ENCODE measurements at places on chromosomes 4 and X. TPM values are rescaled to one million over a fixed set of nuclear protein-coding genes. Genes with fewer than 3 reads are reported as not detected.
A peak's percentile ranks its signal among the peaks of the same experiment; 100 is the strongest.

DNA sequence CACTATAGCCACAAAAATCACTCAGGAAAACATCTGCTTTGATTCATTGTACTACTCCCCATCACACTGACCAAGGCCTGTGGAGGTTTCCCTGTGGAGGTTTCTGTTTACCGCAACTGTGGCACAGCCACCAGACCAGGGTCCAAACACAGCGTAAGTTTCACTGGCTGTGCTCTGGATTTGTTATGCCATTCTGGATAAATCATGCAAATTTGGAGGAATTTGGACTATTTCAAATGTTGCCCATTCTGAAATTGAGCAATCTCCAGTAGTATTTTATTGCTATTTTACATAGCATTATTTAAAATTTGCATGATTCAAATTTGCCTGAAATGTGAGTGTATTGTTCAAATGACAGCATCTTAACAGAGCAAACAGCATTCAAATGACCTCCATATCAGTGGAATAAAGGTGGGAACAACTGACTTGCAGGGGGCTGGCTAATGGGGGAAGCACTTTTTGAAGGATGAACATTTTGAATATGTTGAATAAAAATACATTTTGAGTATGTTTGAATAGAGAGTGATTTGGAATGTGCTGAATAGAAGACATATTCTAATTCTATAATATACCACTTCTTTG is 66.1 kb upstream of the ACSL1 start:
- DNase-seq = no peak

DNA sequence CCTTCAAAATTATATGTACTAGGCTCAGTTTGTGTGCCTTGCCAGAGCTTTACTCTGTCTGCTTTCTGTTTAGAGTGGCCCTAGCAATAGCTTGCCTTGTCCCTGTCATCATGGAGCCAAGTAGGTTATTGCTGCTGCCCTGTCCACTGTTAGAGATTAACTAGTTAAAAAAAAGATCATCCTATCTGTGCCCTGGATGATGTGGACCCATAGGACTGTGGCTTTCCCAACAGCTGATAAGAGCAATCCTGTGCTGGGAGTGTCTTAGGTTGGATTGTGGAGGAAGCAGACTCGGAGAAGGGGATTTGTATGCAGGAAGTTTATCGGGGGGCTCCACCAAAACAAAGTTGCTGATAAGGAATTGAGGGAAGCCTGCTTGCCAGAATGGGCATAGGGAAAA is 23.8 kb downstream of the PPP1R2C start:
- no peak for DNase-seq

- DNase-seq = no peak
Measured at GRCh38 chr4:72555377-72555831, 13.6 kb downstream of the ADAMTS3 start.

DNA sequence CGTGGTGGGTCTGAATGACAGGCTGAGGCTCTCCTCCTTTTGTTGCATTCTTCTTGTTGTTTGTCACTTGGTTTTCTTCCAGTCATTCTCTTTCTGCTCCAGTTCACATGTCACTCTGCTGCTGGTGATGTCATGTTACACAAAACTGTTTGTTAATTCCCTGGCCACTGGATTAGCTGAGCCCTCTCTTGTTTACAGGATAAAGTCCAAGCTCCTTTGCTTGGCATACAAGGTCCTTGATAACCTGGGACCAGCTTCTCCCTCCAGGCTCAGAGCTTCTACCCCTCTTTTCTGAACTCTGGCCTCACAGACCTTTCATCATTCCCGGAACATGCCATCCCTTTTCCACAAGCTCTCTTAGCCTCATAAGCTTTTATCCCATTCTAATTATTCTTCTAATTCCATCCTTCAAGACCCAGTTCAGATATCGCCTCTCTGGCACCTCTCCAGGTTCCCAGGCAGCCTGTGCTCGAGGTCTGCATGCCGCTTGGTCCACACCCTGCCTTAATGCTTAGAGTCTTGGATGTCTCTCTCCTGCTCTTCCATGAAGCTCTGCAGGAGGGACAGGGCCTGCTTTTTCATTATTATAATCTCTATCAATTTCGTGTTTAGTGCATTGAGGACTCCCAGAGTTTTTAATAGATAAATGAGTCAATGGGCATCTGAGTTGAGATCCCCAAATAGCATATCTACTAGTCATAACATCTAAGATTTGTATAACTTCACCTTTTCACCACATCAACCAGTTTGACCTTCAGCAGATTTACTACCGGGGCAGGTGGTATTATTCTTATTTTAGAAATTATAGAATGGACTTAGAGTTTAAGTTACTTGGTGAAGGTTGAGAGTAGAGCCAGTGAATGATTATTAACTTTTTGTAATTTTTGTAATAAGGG is 98.7 kb downstream of the TMEM131L start:
- no peak for DNase-seq

GRCh38 chrX:114712466-114712865 is 128.6 kb downstream of the HTR2C start:
- no peak for DNase-seq

DNA sequence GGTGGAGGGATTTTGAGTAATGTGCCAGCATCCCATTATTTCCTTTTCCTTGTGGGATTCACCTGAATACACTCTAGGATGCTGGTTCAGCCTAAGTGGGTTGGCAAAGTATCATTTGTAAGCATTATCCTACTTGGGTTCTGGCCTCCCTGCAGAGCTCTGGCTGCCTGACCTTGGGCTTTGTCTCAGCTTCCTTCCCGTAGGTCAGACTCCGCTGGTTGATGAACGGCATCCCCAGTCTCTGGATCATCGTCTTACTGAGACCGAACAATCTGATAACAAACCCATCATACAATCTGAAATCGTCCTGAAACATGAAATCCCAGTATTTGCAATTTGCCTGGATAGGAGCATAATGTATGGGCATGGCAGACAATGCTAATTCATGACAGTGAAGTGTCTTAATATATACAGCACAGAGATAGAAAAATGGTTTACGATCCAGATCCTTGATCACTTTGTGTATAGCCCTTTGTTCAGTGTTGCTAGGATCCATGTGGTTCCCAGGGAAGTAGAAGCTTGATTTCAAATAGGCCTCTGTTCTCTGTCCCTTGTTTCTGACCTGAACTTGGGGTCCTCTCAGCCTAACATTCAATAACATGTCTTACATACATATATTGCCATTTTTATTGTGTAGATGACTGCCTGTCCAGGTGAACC is 5.5 kb downstream of the MID2 start:
- DNase-seq = peak; percentile 63

- no peak for DNase-seq
Measured at GRCh38 chr4:139282721-139283075, 2.7 kb upstream of the MGARP start.

DNA sequence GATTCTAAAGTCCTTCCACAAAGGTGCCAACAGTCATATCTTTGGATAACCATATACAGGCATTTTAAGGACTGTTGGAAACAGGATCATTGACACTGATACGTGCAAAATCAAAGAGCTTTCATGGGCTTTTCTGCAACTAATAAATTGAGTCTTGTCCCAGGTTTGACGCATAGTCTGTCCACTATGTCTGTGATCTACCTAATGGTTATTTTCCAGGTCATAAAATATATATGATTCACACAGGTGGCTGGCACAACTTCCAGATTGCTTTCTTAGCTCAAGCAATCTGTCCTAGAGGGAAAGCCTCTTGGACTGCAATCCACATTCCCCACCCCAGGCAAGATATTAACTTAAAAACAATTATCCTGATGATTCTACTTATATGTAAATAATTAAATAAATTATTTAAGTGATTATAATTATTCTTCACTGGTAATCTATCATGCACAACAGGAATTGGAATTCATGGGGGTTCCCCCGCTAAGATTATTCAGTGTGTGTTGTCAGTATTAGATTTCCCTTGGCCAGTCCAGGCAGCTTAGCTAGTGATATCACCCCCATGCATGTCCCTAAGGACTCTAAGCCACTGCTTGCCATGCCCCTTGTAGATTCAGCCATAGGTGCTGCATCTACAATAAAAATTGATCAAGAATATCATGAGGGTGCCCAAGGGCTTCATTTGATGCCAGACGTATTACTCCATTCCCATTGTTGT is 97.8 kb downstream of the TLL1 start:
- DNase-seq = no peak

GBA3 gene
- not detected for total RNA-seq

FABP2 gene
- total RNA-seq = not detected

DNA sequence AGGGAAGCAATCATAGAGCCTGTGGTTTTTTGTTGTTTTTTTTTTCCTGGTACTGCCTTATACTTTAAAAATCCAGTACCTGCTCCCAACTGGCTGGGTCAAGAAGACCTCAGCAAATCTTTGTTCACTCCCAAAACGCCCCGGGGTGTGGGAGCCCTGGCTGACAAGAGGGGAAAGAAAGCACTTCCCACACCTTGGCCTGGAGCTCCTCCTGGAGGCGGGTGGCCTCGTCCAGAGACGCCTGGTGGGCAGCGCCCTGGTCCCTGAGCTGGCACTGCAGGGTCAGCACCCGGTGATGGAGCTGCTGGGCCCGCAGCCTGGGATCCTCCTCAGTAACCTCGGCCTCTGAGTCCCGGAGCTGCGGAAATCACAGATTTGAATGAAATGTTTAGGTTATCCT is 38.2 kb downstream of the C4orf50 start:
- peak; percentile 48 for DNase-seq

SSX4 gene
- not detected for total RNA-seq
